ENCODE measurements at places on chromosomes 7 and 10. TPM values are rescaled to one million over a fixed set of nuclear protein-coding genes. Genes with fewer than 3 reads are reported as not detected.

AS3MT gene
- total RNA-seq, result 0.65 TPM

SGMS1 gene
- 33.7 TPM for total RNA-seq

CYP26A1 gene
- total RNA-seq, result not detected

MUC12 gene
- total RNA-seq, result 0.62 TPM

IDI2 gene
- not detected for total RNA-seq

C7orf57 gene
- not detected for total RNA-seq

RBM20 gene
- 3.0 TPM for total RNA-seq

ENKUR gene
- total RNA-seq, result not detected

PIP gene
- total RNA-seq, result not detected

DNA sequence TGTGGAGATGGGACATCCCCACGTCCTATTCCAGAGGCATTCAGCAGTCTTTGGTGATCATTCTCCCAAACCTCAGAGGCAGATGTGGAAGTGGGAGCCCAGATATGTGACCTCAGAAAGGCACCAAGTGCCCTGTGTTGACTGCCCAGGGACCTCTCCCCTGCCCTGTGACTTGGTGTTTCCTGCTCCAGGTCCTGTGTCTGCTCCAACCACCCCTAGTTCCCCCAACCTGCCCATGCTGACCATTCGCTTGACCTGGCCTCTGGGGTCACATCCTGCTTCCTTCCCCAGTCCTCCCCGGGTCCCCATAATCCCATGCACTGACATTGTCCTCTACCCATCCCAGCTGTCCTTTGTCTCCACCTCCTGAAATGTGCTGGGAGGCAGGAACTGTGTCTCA lies 7.6 kb downstream of the CYP26A1 start:
- DNase-seq, result no peak

- no peak for DNase-seq
Measured at GRCh38 chr7:115056019-115056418, 134.1 kb downstream of the MDFIC start.

GRCh38 chr10:22002591-22003176 lies 846 bp downstream of the DNAJC1 start:
- no peak for DNase-seq

DNA sequence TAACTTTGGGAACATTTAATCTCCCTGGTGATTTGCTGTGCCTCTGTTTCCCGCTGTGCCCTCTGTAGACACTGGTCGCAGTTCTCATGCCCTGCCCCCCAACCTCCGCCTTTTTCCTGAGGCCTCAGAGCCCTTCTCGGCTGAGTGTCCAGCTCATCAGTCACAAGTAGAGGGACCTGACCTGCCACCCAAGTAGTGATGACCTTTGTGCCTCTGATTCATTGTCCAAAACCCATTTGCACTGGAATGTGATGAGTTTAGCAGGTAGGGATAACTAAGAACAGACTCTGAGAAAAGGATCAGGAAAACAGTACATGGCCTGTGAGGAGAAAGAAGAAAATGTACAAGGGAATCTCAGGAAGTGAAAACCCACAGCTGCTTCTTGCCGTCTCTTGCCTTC lies 58.8 kb downstream of the LANCL2 start:
- DNase-seq, result no peak

GRCh38 chr10:75688506-75689300 lies 257.3 kb downstream of the LRMDA start:
- DNase-seq, result no peak

- DNase-seq, result no peak
Measured at GRCh38 chr7:116145245-116145852, 65.0 kb upstream of the TES start.

DNA sequence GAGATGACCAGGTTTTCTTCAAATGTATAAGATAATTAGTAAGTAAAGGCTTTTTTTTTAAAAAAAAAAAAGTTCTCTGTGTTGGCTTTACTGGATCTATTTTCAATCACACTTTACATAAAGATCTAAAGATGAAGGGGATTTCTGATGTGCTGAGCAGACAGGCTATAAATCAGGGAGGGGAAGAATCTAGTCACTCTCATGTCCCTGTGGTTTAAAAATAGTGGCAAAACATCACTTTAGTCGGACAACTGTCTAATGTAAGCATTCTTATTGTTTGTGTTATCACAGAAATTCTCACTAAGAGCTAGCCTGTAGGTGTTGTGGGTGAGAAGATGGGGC lies 132.7 kb downstream of the ICA1 start:
- no peak for DNase-seq

- DNase-seq, result no peak
Measured at GRCh38 chr7:157995815-157996214, 591.8 kb downstream of the PTPRN2 start.

DNA sequence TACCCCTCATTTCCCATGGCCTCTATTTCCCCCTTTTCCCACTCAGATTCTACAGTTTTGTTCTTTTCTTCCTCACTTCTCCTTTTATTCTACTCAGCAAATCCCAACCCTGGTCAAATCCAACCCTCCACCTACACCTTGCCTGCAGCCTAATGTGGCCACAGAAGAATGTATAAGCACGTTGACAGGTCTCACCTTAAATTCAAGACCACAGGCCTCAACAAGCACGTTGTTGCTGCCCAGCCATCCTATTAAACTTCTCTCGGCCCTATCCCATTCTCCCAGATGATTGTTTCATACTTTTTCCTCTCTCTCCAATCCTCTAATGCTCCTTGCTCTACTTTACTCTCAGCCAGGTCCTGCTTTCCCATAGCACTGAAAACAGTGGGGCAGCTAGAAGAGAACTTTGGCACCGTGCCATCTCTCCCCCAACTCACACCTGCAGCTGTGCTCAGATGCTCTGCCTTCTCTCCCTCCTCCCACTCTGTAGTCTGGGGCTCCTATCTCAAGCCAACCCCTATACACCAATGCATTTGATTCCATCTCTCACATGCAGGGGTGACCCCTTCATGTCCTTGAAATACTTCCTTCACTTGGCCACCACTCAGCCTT lies 6.8 kb upstream of the EIF3A start:
- DNase-seq, result no peak

DNA sequence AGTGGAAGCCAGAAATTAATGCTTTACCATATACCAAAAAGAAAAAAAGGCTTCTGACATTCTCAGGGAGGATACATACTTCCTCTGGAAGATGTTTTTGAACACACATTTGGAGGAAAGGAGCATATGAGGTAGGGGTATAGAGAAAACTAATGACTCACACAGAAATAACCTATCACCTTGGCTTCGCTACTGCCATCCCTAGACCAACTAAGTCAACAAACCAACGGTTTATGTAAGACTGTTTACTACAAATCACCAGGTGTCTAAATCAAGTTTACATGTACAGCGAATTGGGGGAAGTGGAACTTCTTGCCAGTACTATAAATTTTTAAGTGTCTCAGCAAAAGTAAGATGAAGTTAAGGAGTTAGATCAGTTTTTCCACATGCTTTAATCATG lies 96.9 kb downstream of the NT5C2 start:
- DNase-seq, result no peak

DNA sequence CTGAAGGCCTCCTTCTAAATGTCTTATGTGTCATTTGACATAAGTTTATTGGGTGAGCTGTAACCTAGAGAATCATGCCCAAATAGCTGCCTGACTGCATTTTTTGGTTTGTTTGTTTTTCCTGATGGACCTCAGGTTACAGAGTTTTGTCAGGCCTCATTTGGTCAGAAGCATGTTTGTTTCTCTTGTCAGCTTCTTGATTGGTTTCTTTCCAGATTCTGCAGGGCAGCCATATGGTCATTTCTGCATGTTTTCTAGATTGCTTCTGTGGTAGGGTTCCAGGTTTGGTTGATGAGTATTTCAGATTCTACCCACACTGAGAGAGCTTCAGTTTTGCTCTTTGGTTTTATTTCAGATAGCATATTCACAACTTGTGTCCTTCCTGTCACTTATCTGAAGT lies 28.0 kb downstream of the GLCCI1 start:
- no peak for DNase-seq

DNA sequence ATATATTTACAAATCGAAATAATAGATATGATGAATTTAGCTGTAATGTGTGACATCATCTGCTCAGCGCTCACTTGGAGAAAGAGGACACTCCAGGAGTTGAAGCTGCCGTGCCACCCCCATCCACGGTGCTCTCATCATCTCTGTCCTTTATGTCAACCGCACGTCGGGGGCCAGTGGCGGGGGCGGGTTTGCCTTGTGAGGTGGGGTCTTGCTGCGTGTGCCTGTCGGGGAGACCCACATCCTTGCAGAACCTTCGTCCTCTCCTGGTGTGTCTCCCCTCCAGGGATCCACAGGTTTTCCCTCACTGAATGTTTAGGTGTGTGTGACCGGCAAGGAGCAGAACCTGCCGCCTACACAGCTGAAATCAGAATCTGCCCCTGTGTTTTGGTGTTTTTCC lies 71.6 kb downstream of the INPP5A start:
- no peak for DNase-seq

DNA sequence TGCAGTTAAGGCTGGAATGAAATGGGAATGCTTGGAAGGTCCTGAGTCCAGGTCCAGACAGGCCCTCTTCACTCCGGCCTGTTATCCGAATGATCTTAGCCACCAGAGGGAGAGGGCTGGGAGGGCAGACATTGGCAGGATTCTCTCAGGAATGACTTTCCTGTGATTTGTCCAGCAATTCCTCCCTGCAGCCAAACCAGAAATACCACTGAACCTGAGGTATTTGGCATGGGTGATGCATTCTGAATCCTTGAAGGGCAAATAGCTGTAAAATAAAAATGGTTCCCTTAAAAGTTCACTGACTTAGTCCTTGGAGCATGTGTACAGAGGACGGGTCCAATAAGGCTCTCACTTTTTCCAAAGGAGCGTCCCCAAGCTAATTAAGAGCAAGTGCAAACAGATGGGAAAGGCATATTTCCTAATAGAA lies 77.5 kb upstream of the HABP2 start:
- DNase-seq, result no peak

- no peak for DNase-seq
Measured at GRCh38 chr10:62554632-62555199, 180.5 kb downstream of the ZNF365 start.

DNA sequence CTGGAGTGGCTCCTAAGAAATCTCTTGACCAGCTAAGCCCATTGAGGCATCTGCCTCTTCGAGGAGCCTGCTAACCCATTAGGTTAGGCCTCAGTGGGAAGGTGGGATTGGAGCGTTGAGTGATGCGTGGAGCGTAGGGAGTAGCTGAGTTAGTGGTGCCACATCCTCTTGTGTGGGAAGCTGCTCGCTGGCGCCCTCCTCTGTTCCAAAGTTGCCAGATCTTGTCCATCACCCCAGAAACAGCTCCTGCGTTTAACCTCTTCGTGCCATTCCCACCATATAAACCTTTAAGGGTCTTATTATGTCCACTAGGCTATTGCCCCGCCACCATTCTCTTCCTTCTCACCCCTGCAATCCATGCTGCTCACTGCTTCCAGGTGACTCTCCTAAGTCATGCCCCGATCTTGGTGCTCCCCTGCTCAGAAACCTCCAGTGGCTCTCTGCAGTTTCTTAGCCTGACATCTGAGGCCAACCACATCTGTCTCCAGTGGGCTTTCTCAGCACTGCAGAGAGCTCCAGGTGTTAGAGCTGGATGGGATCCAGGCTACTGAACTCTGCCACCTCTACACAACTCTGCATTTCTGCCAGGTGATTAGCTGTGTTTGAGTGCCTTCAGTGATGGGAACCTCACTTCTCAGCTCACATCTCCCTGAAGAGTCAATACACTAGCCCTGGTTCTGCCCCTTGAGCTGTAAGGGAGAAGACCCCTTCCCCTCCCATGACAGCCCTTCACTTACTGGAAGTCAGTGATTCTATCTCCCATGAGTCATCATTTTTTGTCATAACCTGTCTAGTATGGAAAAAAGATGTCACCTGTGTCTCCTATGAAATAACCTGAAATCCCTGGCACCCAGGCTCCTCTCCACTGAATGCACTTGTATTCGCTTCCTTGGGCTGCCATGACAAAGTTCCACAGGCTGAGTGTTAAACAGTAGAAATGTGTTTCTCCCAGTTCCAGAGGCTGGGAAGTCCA lies 65.0 kb upstream of the FGFR2 start:
- no peak for DNase-seq

GRCh38 chr7:82600531-82600930 lies 157.0 kb upstream of the CACNA2D1 start:
- no peak for DNase-seq

GRCh38 chr10:3676564-3676963 lies 108.4 kb downstream of the KLF6 start:
- DNase-seq, result no peak

DNA sequence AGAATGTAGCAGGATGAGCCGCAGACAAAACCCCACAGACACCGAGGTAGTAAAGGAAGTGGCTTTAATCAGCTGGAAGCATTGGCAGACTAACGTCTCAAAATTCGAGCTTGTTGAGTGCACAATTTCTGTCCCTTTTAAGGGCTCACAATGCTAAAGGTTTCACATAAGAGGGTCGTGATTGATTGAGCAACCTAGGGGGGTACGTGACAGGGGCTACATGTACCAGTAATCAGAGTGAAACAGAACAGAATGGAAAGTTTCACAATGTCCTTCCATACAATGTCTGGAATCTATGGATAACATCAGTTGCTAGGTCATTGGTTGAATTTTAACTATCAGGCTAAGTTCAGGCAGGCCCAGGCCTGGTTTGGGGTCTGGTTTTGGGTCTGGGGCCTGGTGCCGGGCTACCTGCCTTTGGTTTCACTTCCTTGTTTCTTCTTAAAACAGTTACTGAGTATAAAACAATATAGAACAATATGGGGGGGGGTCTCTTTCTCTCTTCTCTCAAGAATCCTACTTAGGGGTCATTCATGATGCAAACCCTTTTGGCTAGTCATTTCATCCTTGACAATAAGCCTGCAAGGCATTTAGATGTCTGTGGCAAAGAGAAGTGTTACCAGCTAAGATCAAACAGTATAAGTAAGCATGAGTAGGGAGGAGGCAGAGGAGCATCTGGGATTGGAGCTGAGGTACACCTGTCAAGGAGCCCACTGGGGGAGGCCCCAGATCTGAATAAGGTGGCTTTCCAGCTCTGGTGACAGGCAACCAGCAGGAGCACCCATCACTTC lies 364.1 kb downstream of the TNS3 start:
- DNase-seq, result no peak

DNA sequence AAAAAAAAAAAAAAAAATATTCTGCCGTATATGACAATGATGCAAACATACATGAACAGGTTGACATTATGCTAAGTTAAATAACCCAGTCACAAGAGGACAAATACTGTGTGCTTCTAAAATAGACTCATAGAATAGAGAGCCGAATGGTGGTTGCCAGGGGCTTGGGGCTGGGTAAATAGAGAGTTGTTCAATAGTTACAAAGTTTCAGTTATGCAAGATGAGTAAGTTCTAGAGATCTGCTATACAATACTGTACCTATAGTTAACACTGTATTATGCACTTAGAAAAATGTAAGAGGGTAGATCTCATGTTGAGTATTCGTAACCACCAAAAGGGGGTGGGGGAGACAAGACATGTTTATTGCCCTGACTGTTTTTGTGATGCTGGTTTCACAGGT lies 77.1 kb upstream of the GNAI1 start:
- no peak for DNase-seq

- no peak for DNase-seq
Measured at GRCh38 chr10:81603106-81603620, 271.8 kb upstream of the NRG3 start.

- no peak for DNase-seq
Measured at GRCh38 chr7:141455723-141456122, 95.5 kb upstream of the AGK start.

- DNase-seq, result no peak
Measured at GRCh38 chr7:69358163-69358821, 240.0 kb upstream of the AUTS2 start.
